ENCODE measurements at places on chromosomes 13 and 19.

- no peak for DNase-seq
Measured at GRCh38 chr13:67090856-67091255, 139.3 kb downstream of the PCDH9 start.

DNA sequence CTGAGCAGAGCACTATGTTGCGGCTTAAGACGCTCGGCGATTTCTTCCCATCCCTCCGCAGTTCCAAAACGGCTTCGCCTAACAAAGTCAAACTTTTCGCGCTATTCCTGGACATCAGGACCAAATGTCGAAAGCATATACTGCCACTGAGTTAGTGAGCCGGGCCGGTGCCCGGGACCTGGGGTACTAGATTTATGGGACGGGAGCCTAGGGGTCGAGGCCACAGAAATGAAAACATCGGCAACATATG lies 699 bp downstream of the RCBTB2 start:
- DNase-seq, result no peak

DNA sequence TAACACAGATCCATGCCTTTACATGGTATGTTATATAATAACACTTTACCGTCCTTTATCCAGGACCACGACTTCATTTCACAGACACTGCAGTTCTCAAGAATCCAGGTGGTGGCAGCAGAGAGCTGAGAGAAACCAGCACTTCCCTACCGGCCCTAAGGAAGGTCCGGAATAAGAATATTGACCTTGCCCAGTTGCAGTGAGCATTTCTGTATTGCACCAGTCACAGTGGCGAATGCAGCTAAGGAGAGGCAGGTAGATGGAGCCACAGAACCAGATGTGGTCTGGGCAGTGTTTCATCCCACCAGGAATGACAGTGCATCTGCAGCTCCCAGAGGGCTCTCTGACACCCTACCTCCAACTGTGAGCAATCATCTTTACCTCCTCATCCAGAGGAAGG lies 44.6 kb downstream of the ZNF787 start:
- DNase-seq, result peak; percentile 31

GRCh38 chr13:20336761-20337160 lies 104.6 kb upstream of the GJB6 start:
- DNase-seq, result no peak
